ENCODE measurements at places on chromosomes 1 and 21.

- DNase-seq = no peak
Observed at GRCh38 chr1:22077728-22078127, 25.2 kb downstream of the CDC42 start.

- DNase-seq = no peak
Observed at GRCh38 chr1:156089704-156090103, 7.4 kb upstream of the MEX3A start.

DNA sequence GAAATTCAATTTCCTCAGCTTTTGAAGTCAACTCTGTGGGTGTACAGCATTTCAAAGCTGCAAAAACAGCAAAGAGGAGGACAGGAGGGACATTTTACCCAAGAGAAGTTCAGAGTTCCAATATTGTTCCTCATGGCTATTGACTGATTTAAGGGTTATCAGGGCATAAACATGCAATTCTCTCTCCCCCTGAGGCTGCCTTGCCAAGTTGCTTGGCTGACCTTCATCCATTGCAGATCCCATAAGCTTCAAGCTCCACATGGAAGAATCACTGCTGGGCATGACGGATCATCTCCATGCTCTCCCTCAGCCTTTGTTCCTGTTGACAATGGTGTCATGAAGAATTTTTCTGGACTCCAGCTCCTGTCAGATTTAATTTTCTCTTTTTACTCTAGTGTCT, 115.2 kb upstream of the SERBP1 start:
- DNase-seq = no peak

GRCh38 chr1:156858959-156859522, at the start of gene INSRR:
TSS of gene INSRR (minus strand) at chr1:156859117. CDS start at chr1:156858621, 496 bp downstream.
- DNase-seq = no peak

GRCh38 chr1:198168227-198168626, 11.4 kb downstream of the NEK7 start:
- DNase-seq = no peak

DNA sequence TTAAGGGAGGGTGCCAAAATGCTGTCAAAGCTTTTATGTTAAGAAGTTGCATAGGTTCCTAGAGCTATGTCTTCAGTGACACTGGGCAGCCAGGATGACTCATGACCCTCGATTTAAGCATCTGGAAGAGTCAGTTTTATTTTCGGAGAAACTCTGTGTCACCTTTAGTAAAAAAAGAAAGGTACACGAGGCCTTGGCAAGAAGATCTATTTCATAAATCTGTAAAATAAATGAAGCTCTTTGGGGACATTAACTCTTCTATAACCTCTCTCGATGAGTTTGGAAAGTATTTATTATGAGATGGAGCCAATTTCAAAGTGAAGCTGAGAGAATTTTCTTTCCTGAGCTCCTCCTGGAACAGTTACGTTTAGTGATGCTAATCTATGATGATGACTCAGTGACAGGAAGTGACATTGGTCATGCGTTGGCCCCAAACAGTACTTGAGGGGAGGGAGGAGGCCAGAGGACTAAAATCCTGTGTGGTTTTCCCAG, 156.5 kb downstream of the HLX start:
- no peak for DNase-seq

DNA sequence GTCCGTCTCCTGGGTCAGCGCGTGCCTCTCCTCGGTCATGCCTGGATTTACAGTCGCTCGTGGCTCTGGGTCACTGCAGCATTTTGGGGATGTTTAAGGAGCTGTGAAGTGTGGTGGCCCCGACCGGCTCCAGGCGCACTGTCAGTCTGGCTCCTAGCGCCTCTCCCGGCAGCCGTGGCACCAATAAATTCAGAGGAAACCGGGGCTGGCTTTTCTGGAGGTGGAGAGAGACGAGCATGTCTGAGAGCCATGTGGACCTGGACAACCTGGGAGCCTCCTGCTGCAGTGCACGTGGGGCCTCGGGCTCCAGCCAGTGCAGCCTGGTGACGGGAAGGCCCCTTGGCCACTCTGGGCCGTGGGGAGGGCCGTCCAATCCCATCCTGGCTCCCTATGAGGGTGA, 17.1 kb downstream of the PLCH2 start:
- no peak for DNase-seq
